ENCODE measurements at places on chromosomes 1 and 21.

DNA sequence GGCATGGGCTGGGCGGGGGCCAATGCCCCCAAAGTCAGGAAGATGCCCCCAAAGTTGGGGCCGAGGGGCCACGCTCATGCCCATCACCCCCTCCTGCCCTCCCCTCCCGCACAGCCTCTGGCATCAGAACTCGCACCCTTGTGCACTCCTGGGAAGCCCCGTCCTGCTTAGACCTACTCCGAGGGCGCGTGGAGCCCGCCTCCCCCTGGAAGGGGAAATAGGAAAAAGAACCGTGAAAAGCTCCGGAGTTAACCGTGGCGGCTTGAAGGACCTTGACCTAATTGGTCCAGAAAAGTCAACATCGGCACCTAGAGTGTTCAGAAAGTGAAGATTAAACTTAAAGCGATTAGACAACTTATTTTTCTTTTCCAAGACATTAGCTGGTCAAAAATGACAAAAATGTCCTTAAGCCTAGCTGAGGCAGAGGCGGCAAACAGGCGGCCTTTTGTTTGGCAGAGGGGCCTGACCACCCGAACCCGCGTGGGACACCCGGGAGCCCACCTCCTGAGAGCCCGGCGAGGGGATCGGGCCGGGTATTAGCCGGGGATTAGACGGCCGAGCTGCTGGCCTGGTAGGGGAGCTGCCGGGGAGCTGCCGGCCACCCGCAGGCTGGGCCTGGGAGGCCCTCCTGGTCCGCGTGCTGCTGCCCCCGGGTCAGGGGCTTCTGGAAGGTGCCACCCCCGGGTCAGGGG lies 65.5 kb downstream of the PRDM16 start:
- no peak for DNase-seq

- DNase-seq = no peak
Measured at GRCh38 chr1:180951186-180951745, 38.6 kb downstream of the KIAA1614 start.

GRCh38 chr1:17883136-17883535 lies 128.0 kb downstream of the ACTL8 start:
- DNase-seq = no peak

GRCh38 chr1:77538956-77539518 lies 143.4 kb downstream of the ZZZ3 start:
- DNase-seq = peak; percentile 83

- no peak for DNase-seq
Measured at GRCh38 chr1:118716775-118717174, 271.4 kb downstream of the TBX15 start.

- DNase-seq = no peak
Measured at GRCh38 chr1:228246216-228246900, 38.5 kb downstream of the OBSCN start.

DNA sequence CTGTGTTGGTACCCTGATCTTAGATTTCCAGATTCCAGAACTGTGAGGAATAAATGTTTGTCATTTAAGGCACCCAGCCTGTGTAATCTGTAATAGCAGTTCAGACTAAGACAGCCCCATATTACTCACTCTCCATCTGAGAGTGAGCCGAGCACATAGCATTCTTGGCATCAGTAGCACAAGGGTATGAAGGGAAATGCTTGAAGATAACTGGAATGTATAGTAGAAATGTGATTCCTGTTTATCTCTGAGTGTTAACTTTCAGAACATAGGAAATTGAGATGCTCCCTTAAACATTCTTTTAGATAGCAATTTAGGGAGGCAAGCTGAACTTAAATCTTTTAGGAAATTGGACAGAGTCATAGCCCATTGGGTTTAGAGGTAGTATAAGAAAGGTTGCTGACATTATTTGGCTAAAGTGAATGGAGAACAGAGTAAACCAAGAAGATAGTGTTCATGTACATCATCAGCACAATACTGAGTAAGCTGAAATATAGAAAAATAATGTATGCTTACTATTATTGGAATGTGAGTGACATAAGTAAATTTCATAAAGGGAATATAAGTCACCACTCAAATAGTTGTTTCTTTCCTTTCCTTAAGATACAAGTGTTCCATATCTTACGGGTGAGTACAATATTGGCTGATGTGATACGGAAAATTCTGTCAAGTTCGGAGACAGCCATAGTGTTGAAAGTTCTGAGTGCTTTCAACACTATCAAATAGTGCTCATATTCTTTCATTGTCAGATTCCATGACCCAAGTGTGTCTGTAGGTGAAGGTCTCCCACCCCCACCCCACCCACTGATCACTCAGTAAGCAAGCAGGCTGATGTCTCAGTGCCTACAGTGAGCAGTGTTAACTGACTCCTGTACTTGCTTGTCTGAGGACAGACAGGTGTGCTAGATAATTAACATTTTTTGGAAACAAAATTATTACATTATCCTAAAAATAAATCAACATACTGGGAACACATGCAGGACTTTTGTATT lies 73.7 kb downstream of the LRRC8D start:
- no peak for DNase-seq

DNA sequence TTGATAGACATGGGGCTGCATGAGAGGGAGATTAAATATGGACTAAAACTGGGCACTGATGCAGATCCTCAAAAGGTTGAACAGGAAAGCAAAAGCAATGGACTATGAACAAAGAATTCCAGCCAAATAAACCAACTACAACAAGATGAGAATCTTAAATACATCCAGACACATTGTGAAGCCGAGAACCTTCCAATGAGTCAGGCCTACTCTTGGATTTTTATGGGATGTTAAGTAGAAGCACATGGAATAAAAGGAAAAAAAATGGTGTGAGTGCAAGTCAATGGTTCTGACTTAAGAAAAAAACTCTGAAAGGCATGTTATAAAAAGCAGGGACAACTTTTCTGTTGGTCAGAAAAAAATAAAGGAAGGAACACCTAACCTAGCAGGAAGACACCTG lies 227.2 kb downstream of the DPYD start:
- DNase-seq = peak; percentile 36

GRCh38 chr1:77068013-77068412 lies 151.2 kb downstream of the PIGK start:
- DNase-seq = no peak
